ENCODE measurements at places on chromosomes 6 and 20. TPM values are rescaled to one million over a fixed set of nuclear protein-coding genes. Genes with fewer than 3 reads are reported as not detected.

DNA sequence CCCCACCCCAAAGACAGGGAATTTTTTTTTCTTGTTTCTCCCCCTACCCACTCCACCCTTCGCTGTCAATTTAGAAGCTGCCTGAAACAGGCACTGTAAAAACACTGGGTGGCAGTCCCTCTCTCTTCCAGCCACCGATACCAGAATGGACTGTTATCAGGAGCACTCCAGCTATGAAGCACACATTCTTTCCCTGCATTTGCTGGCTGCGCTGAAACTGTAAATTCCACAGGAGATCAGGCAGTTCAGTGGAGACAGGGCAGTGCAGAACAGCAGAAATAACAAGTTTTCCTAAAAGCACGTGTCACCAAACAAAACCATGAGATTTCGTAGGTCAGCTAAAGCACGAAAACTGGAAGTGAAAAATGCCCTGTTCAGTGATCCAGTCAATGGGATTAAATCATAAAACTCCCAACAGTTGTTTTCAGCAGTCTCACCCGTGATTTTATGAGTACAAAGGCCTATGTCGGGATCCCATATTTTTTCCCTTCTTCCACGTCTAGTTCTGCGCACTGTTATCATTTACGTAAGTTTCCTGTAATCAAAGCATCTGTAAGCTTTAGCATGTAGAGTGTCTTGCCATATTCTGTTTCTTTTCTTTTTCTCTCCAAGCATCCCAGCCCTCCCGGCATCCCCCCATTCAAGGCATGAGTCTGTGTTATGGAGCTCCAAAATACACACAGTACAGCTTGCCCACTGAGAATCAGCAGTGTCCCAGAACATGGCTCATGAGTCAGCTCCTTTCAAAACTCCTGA is 359.9 kb upstream of the EPHA7 start:
- no peak overlapping the region for H3K4me3 ChIP-seq
- no peaks in the 10 kb centered on the region for H3K27me3 ChIP-seq
- DNase-seq = peak; percentile 21
- H3K36me3 ChIP-seq = no peaks in the 10 kb centered on the region
- H3K27ac ChIP-seq = no peak overlapping the region

GRCh38 chr6:13581700-13582229 is 7.4 kb downstream of the SIRT5 start:
- H3K36me3 ChIP-seq = peaks cover 23% of the 10 kb centered on the region
- H3K27ac ChIP-seq = peak overlapping the region; percentile 48
- no peaks in the 10 kb centered on the region for H3K27me3 ChIP-seq
- H3K4me1 ChIP-seq = no peaks in the 10 kb centered on the region
- no peak for DNase-seq

DNA sequence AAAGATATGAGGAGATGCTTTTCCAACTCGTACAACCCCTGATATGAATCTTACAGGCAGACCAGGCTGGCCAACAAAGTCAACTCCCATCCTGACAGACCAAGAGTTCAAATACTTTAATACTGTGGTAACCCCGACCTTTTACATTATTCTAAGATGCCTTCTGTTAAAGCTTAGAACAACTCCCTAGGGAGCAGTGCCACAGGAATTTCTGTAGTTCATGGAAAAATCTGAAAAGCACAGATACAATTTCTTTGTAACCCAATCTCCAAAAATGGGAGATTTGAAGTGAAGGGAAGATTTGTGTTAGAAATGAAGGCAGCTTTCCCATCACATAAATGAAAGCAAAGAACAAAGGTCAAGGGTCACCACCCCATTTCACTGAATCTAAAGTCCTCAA is 151.3 kb upstream of the BEND6 start:
- no peak overlapping the region for H3K4me3 ChIP-seq
- no peaks in the 10 kb centered on the region for H3K4me1 ChIP-seq
- no peaks in the 10 kb centered on the region for H3K36me3 ChIP-seq

DNA sequence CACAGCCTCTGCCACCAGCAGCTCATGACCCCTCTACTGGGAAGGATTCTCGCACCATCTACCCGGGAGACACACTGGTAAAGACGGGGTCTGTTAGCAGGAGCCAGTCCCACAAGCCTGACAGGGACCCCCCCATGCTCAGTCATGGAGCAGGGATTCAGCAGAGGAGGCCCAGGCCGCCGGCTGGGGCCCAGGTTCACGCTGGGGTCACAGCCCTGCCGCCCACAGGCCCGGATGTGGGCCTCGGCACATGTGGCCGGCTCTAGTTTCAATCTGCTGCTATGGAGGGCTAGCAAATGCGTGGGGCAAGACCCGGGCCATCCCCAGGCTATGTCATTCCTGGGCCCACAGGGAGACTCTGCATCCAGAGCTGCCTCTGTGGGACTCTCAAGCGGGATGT is 25.1 kb downstream of the PXDC1 start:
- peaks cover 3% of the 10 kb centered on the region for H3K4me1 ChIP-seq
- DNase-seq = no peak
- no peak overlapping the region for H3K27ac ChIP-seq
- no peaks in the 10 kb centered on the region for H3K36me3 ChIP-seq
- H3K27me3 ChIP-seq = no peaks in the 10 kb centered on the region
- no peak overlapping the region for H3K4me3 ChIP-seq

DNA sequence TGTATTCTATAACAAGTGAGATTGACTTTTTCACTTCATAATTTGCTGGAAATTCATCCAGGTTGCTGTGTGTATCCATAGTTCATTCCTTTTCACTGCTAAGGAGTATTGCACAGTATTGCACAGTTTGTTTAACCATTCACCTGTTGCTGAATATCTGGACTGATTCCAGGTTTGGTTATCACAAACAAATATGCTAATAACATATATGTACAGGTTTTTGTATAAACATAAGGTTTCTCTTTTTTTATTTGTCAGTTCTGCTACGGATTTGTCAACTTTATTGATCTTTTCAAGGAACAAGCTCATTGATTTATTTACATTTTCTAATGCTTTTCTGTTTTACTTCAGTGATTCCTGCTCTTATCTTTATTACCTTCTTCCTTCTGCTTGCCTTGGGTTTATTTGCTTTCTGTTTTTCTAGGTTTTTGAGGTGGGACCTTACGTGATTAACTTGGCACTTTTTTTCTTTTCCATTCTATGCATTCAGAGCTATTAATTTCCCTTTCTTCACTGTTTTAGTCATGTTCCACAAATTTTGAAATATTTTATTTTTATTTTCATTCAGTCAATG is 117.0 kb upstream of the OGFRL1 start:
- no peaks in the 10 kb centered on the region for H3K36me3 ChIP-seq
- no peaks in the 10 kb centered on the region for H3K4me1 ChIP-seq
- H3K27me3 ChIP-seq = no peaks in the 10 kb centered on the region
- no peak for DNase-seq
- H3K27ac ChIP-seq = no peak overlapping the region

- peaks cover 64% of the 10 kb centered on the region for H3K27me3 ChIP-seq
- no peak overlapping the region for H3K4me3 ChIP-seq
- no peaks in the 10 kb centered on the region for H3K36me3 ChIP-seq
- H3K4me1 ChIP-seq = peaks cover 22% of the 10 kb centered on the region
- no peak overlapping the region for H3K27ac ChIP-seq
Observed at GRCh38 chr20:45097485-45098102, 3.3 kb downstream of the KCNS1 start.

DNA sequence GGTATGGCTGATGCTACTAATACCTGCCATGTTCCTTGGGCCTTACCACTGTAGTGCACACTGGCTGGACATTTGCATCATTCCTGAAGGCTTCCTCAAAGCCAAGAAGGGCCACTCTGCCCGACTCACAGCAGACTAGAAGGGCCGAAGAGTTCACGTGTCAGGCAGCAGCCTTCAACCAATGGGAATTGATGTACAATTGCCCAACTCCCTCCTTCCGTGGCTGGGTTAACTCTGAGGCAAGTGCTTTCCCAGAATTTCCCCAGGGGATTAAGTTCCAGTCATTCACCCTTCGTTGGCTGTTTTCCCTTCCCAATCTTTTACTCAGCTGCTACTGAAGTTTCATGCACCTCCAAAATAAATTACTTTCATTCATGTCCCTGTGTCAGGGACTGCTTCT is 29.8 kb downstream of the PSMB9 start:
- no peak overlapping the region for H3K27ac ChIP-seq
- no peaks in the 10 kb centered on the region for H3K4me1 ChIP-seq
- peaks cover 12% of the 10 kb centered on the region for H3K27me3 ChIP-seq
- DNase-seq = no peak
- no peak overlapping the region for H3K4me3 ChIP-seq

- H3K27ac ChIP-seq = no peak overlapping the region
- no peaks in the 10 kb centered on the region for H3K4me1 ChIP-seq
- H3K27me3 ChIP-seq = no peaks in the 10 kb centered on the region
- no peak overlapping the region for H3K4me3 ChIP-seq
- DNase-seq = no peak
- no peaks in the 10 kb centered on the region for H3K36me3 ChIP-seq
Observed at GRCh38 chr20:6558341-6558740, 209.1 kb upstream of the BMP2 start.

- no peak overlapping the region for H3K4me3 ChIP-seq
- DNase-seq = no peak
- H3K27me3 ChIP-seq = no peaks in the 10 kb centered on the region
- no peaks in the 10 kb centered on the region for H3K4me1 ChIP-seq
Observed at GRCh38 chr6:102986086-102986485, 1592.6 kb downstream of the GRIK2 start.

DNA sequence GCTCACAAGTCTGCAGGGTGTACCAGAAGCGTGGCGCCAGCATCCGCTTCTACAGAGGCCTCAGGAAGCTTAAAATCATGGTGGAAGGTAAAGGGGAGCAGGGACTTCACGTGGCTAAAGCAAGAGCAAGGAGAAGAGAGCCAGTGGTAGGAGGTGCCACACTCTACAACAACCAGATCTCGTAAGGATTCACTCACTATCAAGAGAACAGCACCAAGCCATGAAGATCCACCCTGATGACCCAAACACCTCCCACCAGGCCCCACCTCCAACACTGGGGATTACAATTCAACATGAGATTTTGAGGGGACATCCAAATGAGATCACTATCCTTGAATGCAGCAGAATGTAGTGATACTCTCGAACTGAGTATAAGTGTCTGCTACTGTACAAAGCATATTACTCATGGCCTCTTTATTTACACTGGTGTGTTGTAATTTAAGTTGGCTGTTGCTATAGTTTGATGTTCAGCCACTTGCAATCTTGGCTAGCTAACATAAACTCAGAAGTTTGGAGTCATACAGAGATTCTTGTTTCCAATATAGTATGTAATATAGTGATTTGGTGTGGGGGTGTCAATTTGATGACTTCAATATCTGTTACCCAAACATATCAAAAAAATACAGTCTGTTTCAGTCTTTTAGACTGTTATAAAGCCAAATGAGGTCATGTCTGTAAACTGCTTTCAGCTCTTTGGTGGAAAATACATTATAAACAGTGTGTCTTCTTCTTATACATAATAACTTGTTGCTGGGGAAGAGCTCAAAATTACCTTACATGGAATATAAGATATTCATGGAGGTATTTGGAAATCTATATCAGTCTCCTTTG is 39.4 kb upstream of the MYLIP start:
- no peak overlapping the region for H3K27ac ChIP-seq
- H3K4me1 ChIP-seq = peaks cover 3% of the 10 kb centered on the region
- no peaks in the 10 kb centered on the region for H3K27me3 ChIP-seq
- no peaks in the 10 kb centered on the region for H3K36me3 ChIP-seq

DNA sequence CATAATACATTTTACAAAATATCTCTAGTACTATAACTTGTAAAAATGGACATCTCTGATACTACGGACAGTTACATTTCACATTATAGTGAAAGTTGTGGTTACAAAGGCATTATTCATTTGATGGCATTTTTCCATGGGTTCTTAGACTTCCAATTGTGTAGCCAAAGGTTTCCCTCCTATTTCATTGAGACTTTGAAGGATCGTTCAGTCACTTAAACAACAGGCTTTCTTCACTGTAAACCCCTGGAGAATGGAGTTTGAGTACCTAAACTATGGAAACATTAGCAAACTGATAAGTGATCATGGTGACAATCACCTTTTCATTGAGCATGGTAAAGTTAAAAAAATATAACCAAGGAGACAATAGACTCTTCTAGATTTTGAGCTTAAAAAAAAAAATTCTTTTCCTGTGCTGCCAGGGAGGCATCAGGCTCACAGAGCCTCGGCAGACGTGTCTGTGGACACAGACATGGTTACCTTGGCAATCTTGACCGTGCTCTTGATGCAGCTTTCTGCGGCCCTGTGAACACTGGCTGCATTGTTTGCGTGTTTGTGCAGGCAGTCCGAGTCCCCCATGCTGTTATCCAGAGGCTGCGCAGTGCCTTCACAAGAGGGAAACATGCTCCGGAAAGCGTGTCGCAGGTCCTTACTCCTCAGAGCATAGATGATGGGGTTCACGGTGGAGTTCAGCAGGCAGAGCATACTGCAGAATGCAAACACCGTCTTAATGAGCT is 22.6 kb downstream of the CNR1 start:
- no peak for DNase-seq
- no peaks in the 10 kb centered on the region for H3K36me3 ChIP-seq
- no peaks in the 10 kb centered on the region for H3K27me3 ChIP-seq
- no peaks in the 10 kb centered on the region for H3K4me1 ChIP-seq
- H3K27ac ChIP-seq = no peak overlapping the region

DNA sequence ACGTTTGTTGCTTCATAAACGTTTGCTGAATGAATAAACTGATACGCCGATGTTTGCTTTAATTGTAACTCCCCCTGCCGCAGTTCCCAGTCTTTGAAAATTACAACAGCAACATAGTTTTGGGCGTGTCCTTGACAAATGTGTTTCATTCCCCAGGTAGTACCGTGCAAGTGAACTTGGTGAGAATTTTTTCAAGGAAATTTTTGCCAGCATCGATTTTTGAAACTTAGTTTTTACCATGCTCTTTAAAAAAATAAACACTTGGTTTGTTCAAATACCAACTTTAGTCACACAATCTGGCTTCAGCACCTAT is 60.1 kb downstream of the FAM217A start:
- H3K27ac ChIP-seq = peak overlapping the region; percentile 95
- no peak for DNase-seq

DNA sequence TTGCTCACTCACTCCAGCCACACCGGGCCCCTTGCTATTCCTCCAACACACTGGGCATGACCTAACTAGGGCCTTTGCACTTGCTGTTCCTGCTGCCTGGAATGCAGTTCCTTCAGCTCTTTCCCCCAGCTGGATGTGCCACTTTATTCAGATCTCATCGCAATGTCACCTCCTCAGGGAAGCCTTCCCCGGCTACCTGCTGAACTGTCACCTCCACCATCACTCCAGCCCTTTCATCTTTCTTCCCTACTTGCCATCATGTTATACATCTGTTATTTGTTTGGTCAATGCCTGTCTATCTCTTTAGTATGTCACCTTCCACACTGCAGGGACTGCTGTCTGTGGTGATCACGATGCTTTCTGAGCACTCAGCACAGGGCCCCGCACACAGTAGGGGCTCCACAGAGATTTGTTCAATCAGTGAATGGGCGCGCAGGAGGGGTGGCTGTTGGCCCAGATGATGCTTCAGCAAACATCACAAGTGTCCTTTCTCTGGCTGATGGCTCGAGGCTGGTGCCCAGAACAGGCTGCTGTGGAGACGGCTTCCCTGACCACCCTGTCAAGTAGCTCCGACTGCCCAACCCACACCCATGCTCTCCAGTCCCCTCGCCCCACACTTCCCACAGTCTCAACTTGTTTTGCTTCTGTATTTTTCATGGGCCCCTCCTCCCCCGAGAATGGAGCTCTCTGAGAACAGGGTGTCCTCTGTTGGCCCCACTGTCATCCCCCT is 31.8 kb downstream of the CEBPB start:
- no peaks in the 10 kb centered on the region for H3K27me3 ChIP-seq
- H3K27ac ChIP-seq = peak overlapping the region; percentile 5
- DNase-seq = no peak
- peaks cover 88% of the 10 kb centered on the region for H3K4me1 ChIP-seq
- no peaks in the 10 kb centered on the region for H3K36me3 ChIP-seq
- no peak overlapping the region for H3K4me3 ChIP-seq

- H3K4me3 ChIP-seq = no peak overlapping the region
- DNase-seq = no peak
- H3K27me3 ChIP-seq = no peaks in the 10 kb centered on the region
- peak overlapping the region; percentile 11 for H3K27ac ChIP-seq
- no peaks in the 10 kb centered on the region for H3K4me1 ChIP-seq
Observed at GRCh38 chr6:34384321-34385153, 7.9 kb downstream of the NUDT3 start.

C6orf52 gene
- 1.0 TPM for total RNA-seq

MDFI gene
- total RNA-seq = 45.9 TPM
